ENCODE measurements at places on chromosomes 6 and 20.

GRCh38 chr6:40585651-40586269, 1.4 kb downstream of the LRFN2 start:
- peak; percentile 42 for DNase-seq

DNA sequence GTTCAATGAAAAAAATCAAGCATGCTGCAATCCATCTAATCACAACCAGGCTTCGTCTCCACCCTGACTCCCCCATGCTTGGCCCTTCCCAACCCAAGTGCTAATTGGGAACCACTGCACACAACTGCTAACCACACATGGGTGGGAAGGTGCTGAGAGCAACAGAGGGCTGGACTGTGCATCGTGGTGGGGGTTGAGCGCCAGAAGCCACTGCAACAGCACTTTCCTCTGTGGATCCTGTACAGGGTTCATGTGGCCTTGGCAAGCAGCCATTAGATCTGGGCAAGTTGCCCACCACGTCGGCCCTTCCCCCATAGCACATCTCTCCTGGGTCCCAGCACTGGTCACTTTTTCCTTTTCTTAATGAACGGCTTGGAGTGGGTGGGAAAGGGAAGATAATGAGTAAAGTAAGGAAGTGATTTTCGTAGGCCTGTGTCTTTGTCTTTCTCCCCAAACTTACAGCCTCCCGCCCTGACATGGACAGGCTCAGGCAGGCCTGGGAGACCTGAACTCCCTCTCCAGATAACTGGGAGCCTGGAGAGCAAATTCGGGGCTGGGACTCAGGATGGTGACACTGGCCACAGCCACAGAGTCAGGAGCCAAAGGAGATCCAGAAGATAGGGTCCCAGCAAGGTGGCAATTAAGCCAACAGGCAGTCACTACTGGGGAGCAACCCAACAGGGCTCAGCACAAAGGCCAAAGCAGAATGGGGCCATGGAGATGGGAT, 34.4 kb upstream of the MRPS10 start:
- DNase-seq = no peak

GRCh38 chr6:77318256-77318655, 145.0 kb downstream of the HTR1B start:
- DNase-seq = no peak

DNA sequence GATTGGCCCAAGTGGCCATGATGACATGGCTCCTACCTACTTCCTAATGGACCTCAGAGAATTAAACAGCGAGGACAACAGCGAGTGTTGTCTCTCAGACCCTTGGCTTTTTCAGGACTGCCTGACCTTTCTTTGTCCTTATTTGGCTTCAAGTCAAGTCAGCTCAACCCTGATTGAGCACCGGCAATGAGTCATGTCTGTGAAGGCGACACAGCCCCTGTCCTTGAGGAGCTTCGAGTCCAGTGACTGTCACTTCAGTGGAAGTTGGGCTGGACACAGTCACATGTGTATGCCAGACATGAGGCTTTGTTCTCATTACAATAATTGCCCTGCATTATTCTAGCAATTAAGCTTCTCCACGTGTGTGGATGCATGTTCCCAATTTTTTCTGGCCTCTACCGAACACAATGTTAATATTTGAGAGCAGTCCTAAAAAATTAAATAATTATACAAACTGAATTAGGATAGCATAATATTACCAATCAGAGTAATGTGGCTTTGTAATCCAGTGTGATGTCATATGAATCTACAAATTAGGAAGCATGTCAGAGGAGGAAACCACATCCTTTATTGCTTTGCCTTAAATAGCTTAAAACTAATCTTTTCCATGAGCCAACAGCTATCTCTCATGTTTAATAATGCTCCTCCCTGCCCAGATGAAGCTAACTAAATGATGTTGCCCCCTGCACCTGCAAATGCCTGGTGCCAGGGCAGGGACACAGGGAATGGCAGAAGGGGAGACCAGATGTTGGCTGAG, 178.6 kb downstream of the CDH26 start:
- no peak for DNase-seq

GRCh38 chr6:88704980-88705379, 258.4 kb downstream of the RNGTT start:
- DNase-seq = no peak

GRCh38 chr6:53281518-53282215, 67.1 kb downstream of the ELOVL5 start:
- no peak for DNase-seq

DNA sequence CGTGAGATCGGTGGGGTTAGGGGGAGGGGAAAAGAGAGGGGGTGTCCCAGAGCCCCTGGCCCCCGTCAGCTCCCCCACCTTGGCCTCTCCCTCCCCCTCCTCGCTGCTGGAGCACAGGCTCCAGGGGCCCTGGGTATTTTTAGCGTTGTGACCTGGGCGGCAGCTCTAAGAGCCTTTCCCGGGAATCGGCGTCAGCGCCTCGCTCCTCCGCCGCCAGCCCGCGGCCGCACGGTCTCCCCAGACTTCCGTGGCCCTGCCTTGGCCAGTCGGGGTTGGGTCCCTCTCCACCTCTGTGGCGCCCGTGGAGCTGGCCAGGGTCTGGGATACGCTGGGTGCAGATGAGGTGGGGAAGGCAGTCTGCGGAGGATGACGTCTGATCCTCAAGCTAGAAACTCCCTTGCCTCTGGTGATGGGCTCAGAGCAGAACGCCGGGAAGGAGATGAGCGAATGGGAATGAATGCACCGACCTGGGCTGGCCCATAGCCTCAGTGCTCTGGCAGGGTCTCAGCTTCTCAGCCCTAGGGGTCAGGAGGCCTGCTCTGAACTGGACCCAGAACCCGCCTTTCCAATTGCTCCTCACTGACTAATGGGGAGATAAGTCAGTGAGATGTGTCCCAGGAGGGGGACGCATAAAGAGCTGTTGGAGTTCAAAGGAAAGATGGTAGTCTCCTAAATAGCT, 883 bp upstream of the DBNDD2 start:
- peak; percentile 48 for DNase-seq

- no peak for DNase-seq
Measured at GRCh38 chr20:38060536-38060935, 27.0 kb downstream of the RPRD1B start.

DNA sequence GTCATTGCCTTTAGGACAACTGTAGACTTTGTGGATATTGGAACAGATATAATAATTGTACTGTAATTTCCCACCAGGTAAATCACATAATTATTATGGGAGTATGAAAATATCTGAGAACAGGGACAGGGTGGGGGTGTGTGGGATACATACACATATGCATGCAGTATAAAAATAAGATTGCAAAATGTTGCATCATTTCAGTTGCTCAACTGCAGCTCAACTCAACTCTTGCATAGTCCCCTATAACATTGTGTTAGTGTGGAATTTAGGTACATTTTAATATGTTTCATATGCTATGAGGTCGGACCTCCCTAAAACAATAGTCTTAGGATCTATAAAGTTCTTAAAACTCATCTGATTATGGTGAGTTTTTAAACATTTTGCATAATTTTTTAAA, 275.0 kb upstream of the FLRT3 start:
- no peak for DNase-seq

DNA sequence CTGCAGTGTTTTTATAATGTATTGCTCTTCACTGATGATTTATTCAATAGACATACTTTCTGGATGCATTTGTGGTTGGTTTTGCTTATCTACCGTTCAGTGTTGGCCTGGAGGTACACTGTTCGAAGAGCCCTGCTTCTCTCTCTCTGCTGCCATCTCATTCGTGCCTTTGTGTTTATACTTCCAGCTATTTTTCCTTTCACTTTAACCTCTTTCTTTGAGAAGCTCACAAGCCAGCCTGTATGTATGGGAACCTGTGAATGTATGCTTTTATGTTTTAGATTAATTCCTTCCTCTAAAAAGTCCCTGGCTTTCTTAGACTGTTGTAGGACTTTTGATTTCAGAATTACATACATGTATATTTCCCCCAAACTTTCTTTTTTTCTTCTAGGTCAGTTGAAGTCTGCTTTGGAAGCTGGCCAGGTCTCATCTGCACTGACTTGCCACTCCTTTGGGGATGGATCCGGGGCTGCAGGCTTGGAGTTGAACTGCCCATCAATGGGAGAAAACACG, 83.0 kb downstream of the SCAND1 start:
- no peak for DNase-seq

DNA sequence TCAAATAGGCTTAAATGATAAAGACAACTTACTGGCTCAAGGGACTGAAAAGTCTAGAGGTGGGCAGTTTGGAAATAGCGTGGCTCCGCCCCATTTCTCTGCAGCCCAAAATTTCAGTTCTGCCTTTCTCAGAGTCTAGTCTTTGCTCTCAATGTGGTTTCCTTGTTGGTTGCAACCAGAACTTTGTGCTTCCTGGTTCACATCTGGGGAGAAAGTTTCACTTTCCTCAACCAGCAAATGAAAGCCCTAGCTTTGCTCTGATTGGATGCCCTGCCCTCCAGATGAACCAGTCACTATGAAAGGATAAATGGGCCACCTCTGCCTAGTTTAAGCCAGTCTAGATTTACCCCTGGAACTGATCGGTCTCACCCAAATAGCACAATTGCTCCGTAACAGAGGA, 14.9 kb downstream of the SYCP2L start:
- no peak for DNase-seq

DNA sequence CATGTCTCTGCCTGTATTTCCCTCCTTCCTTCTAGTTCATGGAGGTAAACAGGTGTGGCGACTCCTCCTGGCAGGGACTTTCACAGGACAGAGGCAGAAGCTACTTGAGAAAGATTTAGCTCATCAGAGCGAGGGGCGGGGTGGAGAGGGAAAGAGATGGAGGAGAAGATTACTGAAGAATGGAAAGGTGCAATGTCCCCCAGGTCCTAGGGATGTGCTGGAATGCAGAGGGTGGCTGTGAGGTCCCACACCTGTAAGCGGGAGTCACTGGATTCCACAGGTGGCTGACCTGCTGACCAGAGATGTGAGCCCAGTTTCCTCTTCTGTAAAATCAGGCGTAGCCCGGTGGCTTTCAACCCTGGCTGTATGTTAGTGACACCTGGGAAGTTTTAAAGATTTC, 199.2 kb upstream of the SULF2 start:
- no peak for DNase-seq

DNA sequence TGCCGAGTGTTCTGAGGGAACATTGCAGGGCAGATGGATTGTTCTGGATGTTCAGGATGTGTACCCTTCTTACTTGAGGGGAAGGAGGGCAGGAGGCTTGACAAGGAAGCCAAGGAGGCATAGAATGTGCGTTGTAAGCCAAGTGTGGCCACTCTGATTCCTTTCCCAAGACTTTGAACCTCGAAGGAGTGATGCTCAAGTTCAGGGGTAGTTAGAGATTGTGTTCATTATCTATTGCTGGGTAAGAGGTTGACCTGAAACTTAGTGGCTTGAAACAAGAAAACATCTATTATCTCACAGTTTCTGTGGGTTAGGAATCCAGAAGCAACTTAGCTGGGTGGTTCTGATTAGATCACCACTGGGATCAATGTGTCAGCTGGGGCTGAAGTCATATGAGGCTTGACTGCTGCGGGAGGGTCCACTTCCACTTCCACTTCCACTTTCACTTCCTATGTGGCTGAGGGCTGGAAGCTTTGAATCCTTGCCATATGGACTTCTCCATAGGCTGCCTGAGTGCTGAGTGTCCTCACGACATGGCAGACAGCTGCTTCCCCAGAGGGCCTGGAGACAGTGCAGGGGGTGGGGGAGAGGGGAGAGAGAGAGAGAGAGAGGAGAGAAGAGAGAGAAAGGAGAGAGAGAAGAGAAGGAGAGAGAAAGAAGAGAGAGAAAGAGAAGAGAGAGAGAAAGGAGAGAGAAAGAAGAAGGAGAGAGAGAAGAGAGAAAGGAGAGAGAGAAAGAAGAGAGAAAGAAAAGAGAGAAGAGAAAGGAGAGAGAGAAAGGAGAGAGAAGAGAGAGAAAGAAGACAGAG, 6.9 kb upstream of the CD40 start:
- DNase-seq = no peak

DNA sequence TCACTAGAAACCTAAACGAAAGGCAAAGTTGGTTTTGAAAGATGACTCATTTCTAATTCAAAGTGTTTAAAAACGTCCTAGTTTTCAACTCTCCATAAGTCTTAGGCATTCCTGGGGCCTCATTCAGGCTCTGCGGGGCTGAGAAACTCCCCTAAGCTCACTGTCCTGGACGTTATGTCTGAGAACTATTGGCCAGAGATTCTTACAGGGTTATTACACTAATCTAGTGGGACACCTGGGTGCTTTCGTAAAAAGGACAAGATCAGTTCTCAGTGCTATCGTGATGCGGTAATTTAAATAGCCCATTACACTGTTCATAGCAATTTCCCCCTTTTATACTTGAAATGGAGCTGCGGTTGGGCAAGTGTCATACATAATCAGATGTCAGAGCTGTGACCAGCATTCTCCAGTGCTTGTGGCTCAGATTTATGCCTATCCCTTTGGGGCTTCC, 280.9 kb downstream of the QKI start:
- no peak for DNase-seq

DNA sequence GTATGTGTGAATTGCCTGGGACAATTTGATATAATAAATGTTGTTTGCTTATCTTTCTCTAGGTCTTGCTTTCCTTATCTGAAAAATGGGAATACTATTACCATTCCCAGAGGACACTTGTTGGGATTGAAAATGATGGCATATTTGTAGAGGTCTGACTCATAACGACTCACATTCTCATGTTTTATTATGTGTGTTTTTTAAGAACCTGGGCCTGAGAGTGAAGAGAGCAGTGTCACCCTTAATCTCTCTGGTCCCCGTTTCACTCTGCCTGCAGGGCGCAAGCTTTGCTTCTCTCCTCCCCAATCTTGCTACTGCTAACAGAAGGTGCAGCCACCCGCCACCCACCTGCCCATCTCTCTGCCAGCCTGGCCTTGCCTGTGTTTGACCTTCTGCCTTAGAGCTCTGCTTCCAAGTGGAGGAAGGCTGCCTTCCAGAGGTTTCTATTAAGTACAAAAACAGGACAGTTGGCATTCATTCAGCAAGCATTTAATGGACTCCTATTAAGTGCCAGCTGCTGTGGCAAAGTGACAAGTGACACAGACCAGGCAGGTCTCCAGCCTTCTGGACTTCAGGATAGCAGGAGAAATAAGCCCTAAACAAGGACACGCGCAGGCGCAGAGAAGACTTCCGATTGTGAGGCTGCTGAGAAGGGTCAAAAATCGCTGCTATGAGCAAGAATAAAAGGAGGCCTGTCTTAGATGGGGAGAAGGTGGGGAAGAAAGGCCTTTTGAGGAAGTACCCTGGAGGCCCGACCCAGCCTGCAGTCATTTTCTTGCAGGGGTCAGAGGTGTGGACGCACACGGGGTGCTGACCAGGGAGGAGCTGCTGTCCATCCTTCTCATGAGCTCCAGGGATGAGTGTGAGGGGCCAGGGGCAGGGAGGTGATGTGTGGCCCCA, 112.5 kb downstream of the JPH2 start:
- no peak for DNase-seq

DNA sequence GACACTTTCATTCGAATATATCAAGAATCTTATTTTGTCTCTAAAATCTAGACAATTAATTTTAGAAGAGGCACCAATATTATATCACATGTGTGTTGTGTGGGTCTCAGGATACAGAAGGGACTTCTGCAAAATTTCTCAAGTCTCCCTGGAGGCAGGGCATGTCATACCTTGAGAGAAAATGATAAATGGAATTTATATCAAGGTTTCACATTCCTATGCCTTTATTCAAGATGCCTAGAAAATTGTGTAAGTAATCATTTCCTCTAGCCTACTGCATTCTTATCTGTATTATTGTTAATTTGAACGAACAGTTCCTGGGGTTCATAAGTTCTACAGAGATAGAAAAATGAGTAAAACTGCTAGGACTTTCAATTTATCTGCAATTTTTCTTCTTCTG, 1247.9 kb downstream of the GRIK2 start:
- DNase-seq = no peak

GRCh38 chr6:74979065-74979766, 226.6 kb downstream of the COL12A1 start:
- no peak for DNase-seq
